ENCODE measurements at places on chromosomes 6 and 20. TPM values are rescaled to one million over a fixed set of nuclear protein-coding genes. Genes with fewer than 3 reads are reported as not detected.

DNA sequence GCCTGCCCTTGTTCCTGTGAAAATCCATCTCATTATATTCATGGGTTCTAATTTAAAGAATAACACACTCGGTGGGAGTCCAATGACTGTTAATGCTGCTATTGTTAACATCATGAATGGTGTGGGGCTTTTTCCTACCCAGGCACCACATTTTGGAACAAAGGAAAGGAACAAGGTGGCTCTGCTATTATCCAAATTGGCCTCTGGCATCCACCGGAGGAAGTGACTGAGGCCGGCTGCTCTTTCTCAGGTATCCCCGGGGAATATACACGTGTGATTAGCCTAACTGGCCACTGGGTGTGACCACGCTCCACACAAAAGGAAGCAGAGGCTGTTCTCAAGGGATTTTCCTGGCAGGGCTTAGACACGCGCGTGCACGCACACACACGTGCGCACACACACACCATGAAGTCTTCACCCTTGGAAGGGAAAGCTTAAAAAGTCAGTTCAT is 601.2 kb upstream of the ARID1B start:
- H3K27ac ChIP-seq = no peak overlapping the region
- DNase-seq = peak; percentile 57
- H3K27me3 ChIP-seq = no peaks in the 10 kb centered on the region
- no peaks in the 10 kb centered on the region for H3K4me1 ChIP-seq
- no peaks in the 10 kb centered on the region for H3K36me3 ChIP-seq

DNA sequence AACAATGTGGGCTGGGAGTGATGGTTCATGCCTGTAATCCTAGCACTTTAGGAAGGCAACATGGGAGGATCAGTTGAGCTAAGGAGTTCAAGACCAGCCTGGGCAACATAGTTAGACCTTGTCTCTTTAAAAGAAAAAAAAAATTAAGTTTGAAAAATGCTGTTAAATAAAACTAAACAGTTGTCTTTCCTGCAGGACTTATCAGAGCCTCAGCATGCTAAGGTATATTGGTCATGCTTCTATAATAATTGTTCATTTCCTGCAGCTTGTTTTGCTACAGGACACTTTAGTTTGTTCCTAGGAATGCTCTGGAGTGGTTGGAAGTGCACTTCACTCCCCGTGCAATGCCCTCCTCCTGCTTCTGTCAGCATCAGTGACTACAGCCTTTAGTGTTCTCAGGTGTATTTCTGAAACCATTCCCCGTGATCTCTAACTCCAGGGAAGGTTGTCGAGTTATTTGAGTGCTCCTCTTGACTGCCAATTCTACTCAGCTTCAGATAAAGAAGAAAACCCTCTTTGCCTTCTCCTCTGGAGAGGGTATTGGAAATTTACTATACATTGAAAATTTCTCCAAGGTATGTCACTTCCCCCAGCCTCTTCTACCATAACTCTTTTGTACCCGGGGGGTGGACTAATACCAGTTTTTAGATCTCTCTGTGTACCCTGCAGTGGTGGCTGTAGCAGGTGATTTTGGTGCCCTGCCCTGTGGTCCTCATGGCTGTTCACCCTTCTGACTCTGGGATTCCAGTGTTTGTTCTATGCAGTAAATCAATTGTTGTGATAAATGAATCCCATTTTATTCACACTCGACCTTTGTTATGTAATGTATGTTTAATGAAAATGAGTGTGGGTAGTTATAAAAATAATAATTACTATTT is 33.8 kb downstream of the NHLRC1 start:
- no peaks in the 10 kb centered on the region for H3K36me3 ChIP-seq
- DNase-seq = peak; percentile 91
- H3K4me1 ChIP-seq = no peaks in the 10 kb centered on the region
- no peaks in the 10 kb centered on the region for H3K27me3 ChIP-seq

- no peak for DNase-seq
- H3K27me3 ChIP-seq = no peaks in the 10 kb centered on the region
- no peak overlapping the region for H3K27ac ChIP-seq
- H3K4me3 ChIP-seq = no peak overlapping the region
These were observed 114.5 kb downstream of the SLC22A3 start for GRCh38 chr6:160462551-160463109.

DNA sequence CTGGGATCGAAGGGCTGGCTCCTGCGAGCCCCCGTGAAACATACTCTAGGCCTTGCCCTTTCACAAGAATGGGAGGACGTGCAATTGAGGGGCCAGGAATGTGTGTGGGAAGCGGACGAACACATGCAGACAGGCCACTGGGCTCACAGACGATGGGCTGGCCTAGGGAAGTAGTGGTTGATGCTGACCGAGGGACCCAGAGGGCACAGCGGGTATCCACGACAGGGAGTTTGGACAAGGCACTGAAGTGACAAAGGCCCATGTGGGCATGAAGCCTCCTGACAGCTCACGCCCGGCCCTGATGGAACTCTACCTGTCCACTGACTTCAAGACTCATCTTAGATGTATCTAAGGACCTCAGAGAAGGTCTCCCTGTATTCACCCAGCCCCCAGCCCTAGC is 52.2 kb downstream of the MYH7B start:
- H3K4me3 ChIP-seq = no peak overlapping the region
- no peak for DNase-seq
- H3K27ac ChIP-seq = no peak overlapping the region
- H3K4me1 ChIP-seq = no peaks in the 10 kb centered on the region
- H3K27me3 ChIP-seq = no peaks in the 10 kb centered on the region
- peaks cover 93% of the 10 kb centered on the region for H3K36me3 ChIP-seq

DNA sequence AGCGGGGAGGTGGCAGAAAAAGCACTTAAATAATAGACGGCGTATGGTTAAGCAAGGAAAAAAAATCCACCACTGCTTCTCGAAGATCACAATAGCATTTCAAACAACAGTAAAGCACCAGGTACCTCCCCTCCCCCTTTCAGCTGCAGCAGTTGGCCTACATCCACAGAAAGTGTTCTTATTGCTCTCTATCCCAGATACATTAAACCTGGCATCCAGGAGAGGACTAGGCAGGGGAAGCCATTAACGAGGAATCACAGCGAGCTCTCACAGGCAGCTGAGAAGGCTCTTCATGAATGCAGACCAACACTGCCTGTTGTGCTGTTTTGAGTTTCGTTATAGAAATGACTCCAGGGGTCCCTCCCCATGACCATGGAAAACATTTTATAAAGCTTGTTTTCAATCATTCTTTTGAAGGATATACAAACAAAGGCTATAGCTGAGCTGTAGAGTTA is 11.8 kb downstream of the FYN start:
- no peaks in the 10 kb centered on the region for H3K36me3 ChIP-seq
- H3K4me1 ChIP-seq = no peaks in the 10 kb centered on the region

DNA sequence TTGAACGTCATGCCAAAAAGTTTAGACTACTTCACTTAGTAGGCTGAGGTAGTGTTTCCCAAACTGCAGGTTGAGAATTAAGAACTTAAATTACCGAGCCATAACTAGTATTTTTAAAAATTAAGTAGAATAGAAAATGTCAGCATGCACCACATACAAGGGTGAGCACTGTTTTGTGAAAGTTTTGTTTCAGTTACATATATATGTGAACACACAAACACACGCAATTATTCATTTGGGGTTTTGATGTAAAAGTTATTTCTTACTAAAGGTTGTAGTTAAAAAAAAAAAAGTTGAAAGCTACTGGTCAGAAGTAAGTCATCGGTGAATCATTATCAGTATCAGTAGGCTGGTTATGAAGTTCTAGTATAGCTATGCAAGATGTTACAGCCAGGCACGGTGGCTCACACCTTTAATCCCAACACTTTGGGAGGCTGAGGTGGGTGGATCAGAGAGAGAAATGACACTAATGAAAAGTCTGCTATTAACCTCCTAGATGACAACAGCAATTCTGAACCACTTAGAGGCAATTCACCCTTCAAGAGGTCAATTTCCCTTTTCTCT is 24.1 kb downstream of the FASTKD5 start:
- H3K27me3 ChIP-seq = no peaks in the 10 kb centered on the region
- no peaks in the 10 kb centered on the region for H3K4me1 ChIP-seq
- H3K27ac ChIP-seq = no peak overlapping the region
- no peaks in the 10 kb centered on the region for H3K36me3 ChIP-seq

DNA sequence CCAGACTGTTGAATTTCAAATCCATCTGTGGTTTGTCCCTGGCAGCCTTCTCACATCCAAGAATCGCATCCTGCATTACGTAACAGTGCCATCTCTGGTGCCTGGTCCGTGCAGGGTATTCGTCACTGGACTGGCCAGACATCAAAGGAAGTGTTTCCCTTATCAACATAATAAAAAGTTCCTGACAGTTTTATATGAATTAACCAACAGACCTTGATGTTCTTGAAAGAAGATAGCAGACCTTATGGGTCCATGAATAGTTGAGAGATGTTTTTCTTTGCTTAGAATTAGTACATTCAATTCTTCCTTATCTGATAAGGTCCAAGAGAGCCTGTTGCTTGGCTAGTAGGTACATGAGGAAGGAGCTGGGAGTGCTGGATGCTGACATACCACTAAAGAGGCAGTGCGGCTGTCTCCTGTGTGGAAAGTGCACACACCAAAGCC is 77.6 kb downstream of the PHACTR2 start:
- DNase-seq = no peak
- H3K4me3 ChIP-seq = no peak overlapping the region
- peaks cover 3% of the 10 kb centered on the region for H3K36me3 ChIP-seq
- H3K4me1 ChIP-seq = peaks cover 7% of the 10 kb centered on the region

- H3K4me3 ChIP-seq = no peak overlapping the region
- peaks cover 36% of the 10 kb centered on the region for H3K4me1 ChIP-seq
- peak overlapping the region; percentile 67 for H3K27ac ChIP-seq
- H3K36me3 ChIP-seq = no peaks in the 10 kb centered on the region
- no peak for DNase-seq
- no peaks in the 10 kb centered on the region for H3K27me3 ChIP-seq
These were observed 112.9 kb downstream of the RCAN2 start for GRCh38 chr6:46378161-46378881.

- DNase-seq = no peak
- no peak overlapping the region for H3K27ac ChIP-seq
- no peaks in the 10 kb centered on the region for H3K36me3 ChIP-seq
- no peaks in the 10 kb centered on the region for H3K27me3 ChIP-seq
- H3K4me1 ChIP-seq = no peaks in the 10 kb centered on the region
These were observed 22.3 kb upstream of the THEMIS start for GRCh38 chr6:127923135-127923534.

Gene ADGRF5
- 40.6 TPM for total RNA-seq

Gene CFB
- total RNA-seq = 11.4 TPM

- no peaks in the 10 kb centered on the region for H3K36me3 ChIP-seq
- no peak overlapping the region for H3K27ac ChIP-seq
- H3K4me3 ChIP-seq = peak overlapping the region; percentile 46
- H3K4me1 ChIP-seq = peaks cover 19% of the 10 kb centered on the region
These were observed 8.8 kb downstream of the DUSP15 start for GRCh38 chr20:31861385-31862156.

- peaks cover 5% of the 10 kb centered on the region for H3K4me1 ChIP-seq
- no peaks in the 10 kb centered on the region for H3K36me3 ChIP-seq
- no peak overlapping the region for H3K27ac ChIP-seq
- H3K27me3 ChIP-seq = no peaks in the 10 kb centered on the region
- DNase-seq = no peak
These were observed 41.5 kb upstream of the FNDC1 start for GRCh38 chr6:159127701-159128100.

DNA sequence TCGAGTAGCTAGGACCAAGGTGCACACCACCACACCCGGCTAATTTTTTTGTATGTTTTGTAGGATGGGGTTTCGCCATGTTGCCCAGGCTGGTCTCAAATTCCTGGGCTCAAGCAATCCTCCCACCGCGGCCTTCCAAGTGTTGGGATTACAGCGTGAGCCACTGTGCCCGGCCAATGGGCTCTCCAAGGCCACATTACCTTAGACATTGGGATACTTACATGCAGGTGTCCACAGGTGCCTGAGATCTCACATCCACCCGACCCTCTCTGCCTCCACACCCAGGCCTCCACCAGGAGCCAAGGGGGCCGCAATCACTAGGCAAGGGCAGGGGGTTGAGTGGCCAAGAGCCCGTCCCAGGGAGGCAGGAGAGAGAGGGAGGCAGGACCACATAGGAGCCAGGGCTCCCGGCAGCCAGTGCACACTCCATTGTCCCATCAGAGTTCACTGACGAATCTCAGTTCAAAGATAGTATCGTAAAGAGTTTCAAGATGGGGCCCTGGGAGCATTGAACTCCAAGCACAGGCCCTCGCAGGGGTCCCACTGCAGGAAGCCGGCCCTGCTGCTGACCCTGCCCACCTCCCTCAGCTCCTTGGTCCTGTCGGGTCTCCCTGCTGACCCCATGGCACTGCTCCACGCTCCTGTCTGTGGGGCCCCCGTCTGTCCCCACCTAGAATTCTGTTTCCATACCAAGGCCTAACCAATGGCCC is 55.3 kb downstream of the SSR1 start:
- H3K36me3 ChIP-seq = no peaks in the 10 kb centered on the region
- H3K4me3 ChIP-seq = no peak overlapping the region
- DNase-seq = no peak
- peaks cover 20% of the 10 kb centered on the region for H3K4me1 ChIP-seq

DNA sequence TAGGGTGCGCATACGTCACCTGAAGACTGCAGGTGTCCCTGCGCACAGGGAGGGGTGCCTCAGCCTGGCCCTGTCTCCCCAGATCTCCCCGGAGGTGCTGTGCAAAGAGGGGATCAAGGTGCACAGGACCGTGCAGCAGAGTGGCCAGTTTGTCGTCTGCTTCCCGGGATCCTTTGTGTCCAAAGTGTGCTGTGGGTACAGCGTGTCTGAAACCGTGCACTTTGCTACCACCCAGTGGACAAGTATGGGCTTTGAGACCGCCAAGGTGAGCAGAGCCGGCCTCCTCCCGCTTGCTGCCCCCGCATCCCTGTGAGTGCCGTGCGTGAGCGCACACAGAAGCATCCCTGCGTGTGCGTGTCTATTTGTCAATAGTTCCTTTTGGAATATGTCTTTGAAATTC is 150.7 kb downstream of the DTNBP1 start:
- H3K36me3 ChIP-seq = peaks cover 7% of the 10 kb centered on the region
- no peak overlapping the region for H3K27ac ChIP-seq
- DNase-seq = peak; percentile 38
- no peaks in the 10 kb centered on the region for H3K27me3 ChIP-seq
- no peaks in the 10 kb centered on the region for H3K4me1 ChIP-seq

- no peaks in the 10 kb centered on the region for H3K27me3 ChIP-seq
- H3K36me3 ChIP-seq = no peaks in the 10 kb centered on the region
- no peak overlapping the region for H3K4me3 ChIP-seq
- peak overlapping the region; percentile 48 for H3K27ac ChIP-seq
These were observed 213.0 kb upstream of the CITED2 start for GRCh38 chr6:139587469-139587868.

DNA sequence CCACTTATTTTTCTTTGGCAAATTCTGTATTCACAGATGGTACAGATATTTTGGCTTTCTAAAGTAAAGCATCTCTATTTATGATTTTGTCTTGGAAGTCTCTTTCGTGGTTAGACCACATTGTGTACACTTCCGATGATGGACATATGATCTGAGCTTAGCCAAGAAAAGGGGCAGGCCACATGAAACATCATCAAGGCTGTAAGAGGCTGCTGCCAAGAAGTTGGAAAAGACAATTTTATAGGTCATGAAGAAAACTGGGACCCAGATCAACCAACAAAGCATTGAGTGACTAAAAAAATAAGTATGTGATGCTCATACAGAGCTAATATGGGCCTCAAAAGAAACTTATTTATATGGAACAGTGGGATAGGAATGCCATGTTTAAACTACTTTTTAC is 266.4 kb downstream of the HAO1 start:
- no peak overlapping the region for H3K27ac ChIP-seq
- H3K36me3 ChIP-seq = no peaks in the 10 kb centered on the region
- DNase-seq = no peak
- H3K4me1 ChIP-seq = no peaks in the 10 kb centered on the region
- H3K27me3 ChIP-seq = no peaks in the 10 kb centered on the region
- no peak overlapping the region for H3K4me3 ChIP-seq

- H3K27ac ChIP-seq = no peak overlapping the region
- H3K27me3 ChIP-seq = no peaks in the 10 kb centered on the region
- H3K4me1 ChIP-seq = peaks cover 5% of the 10 kb centered on the region
- DNase-seq = no peak
These were observed 3.8 kb downstream of the PTK6 start for GRCh38 chr20:63533388-63533787.

Gene NKAPL
- total RNA-seq = not detected

Gene INSM1
- not detected for total RNA-seq

Data from thyroid gland (tissue), 4 donors.